ENCODE measurements at places on chromosomes 3 and 15. TPM values are rescaled to one million over a fixed set of nuclear protein-coding genes. Genes with fewer than 3 reads are reported as not detected.

Gene TRPM1
- total RNA-seq = not detected

Gene IGSF11
- 0.39 TPM for total RNA-seq

Gene KLHL6
- total RNA-seq = not detected

Gene WDR82
- 54.7 TPM for total RNA-seq
